ENCODE measurements at places on chromosomes 5 and 9. TPM values are rescaled to one million over a fixed set of nuclear protein-coding genes. Genes with fewer than 3 reads are reported as not detected.

The LCN10 gene
- total RNA-seq: 0.90 TPM

The ADAMTS19 gene
- not detected for total RNA-seq

The ADAMTSL1 gene
- not detected for total RNA-seq

The NRG2 gene
- total RNA-seq: 0.08 TPM

The TAF11L10 gene
- total RNA-seq: not detected

GRCh38 chr5:36870399-36871040 lies 6.0 kb upstream of the NIPBL start:
- no peak for DNase-seq

DNA sequence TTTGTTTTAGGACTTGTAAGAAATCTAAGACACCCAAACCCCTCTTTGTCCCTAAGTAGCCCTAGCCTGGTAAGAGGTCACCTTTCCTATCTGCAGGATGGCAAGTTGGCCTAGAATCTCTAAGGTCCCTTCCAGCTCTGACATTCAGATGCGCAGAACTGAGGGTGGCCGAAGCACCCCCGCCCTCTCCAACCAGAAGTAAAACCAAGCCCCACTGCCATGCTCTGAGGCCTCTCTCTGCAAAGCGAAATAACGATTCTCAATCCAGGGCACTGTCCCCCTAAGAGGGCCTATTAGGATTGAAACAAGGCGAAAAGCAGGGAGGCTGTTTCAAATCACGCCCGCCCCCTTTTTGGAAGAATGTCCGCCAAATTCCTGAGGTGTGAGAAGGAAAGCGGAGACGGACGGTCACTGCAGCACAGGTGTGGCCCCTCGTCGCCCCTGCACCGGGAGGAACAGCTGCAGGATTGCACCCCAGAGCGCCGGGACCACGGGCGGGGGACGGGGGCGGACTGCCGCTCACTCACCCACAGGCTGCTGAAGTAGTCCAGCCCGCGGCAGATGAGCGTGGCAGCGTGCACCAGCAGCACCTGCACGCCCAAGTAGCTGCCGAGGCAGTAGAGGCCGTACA lies 824 bp downstream of the TMEM245 start:
- no peak for DNase-seq

DNA sequence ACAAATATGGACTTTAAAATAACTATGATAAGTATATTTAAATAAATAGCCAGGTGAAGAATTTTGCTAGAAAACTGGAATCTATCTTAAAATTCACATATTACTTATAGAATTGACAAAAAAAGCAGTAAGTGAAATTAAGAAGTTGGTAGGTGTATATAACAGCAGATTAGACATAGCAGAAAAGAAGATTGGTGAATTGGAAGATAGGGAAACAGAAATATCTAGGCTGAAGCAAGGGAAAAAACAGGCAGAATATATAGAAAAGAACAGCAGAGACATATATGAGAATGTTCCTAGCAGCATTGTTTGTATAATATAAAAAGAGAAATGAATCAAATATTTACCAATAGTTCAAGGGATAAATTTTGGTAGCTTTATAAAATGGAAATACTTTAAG lies 294.9 kb downstream of the TMEM232 start:
- DNase-seq: no peak

DNA sequence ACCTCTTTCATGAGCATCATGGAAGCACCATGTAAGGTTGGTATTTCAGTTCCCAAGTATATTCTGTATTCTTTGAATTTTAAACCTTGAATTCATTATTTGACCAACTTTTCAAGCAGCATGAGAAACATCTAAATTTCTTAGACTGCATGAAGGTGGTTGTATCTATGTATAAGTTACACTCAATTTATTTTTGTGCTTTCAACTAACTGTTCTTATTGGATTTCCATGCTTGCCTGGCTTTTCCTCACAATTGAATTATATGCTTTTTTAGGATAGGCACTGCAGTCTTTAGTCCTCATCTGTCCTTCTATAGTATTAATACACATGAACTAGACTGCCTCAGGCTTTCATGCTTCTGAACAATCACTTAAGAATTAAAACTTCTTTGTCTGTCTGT lies 134.0 kb downstream of the CEP120 start:
- no peak for DNase-seq

DNA sequence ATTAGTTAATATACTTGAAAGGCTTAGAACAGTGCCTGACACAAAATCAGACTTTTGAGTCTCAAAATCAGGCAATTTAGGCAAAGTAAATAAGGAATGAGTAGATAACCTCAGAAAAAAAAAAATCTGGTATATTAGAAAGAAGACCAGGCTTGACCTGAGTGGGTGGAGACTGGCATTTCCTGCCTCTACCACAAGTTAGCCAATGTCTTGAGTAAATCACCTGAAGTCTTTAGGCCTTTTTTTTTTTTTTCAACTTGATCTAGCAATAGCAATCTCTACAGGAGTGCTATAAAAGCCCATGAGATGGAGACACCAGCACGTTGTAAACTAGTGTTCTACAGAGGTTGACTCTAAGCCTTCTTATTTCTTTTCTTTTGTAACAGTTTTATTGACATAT lies 104.2 kb upstream of the RASEF start:
- DNase-seq: no peak

GRCh38 chr9:130632081-130632710 lies 32.2 kb upstream of the PRDM12 start:
- no peak for DNase-seq

DNA sequence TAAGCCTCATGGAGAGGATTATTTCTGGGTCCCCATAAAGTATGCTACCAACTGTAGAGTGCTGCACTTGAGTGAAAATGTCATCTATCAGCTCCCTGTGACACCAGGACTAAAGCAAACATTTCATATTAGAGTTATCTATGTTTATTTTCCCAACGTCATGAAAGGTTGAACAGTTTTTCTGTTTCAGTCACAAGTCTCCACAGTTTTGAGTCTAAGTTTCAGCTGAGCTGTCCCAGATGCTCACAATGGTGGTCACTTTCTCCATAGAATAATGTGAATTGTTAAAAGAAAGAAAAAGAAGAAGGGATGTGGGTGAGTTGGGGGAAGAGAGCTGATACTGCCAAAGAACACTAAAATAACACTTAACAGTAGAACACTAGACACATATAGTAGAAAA lies 126.3 kb upstream of the C9orf72 start:
- DNase-seq: no peak

DNA sequence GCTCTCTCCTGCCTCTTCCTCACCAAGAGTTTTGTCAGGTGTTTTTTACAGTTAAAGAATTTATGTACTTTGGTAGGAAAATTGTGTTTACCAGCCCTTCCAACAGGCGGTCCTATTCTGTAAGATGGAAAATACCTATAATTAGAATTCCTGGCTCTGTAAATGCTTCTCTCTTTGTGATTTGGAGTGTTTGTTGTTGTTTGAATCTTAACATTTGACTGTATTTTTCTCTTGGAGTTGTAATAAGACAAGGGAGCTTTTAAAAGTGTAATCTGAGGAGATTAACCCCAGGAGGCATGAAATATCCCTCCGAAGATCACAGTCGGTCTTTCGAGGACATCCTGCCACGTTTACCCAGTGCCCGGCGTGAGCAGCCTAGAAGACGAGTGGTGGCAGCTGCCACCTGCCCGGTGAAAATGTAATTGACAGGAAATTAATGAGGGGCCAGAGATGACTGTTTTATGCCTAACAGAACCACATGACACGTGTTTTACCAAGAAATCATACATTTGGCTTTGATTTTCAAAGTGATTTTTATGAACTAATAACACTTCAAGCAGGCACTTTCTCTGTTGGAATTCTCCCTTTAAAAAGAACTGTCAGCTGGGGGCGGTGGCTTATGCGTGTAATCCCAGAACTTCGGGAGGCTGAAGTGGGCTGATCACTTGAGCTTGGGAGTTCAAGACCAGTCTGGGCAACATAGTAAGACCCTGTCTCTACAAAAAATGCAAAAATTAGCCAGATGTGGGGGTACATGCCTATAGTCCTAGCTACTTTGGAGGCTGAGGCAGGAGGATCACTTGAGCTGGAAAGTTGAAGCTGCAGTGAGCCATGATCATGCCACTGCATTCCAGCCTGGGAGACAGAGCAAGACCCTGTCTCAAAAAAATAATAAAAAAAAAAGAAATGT lies 20.0 kb downstream of the ANKRD33B start:
- DNase-seq: no peak

GRCh38 chr5:158200619-158201018 lies 341.7 kb upstream of the CLINT1 start:
- DNase-seq: no peak

GRCh38 chr5:12910641-12911040 lies 1006.4 kb upstream of the CTNND2 start:
- no peak for DNase-seq

- DNase-seq: no peak
Measured at GRCh38 chr5:62977661-62978060, 399.0 kb downstream of the LRRC70 start.
